ENCODE measurements at places on chromosomes 7 and 10.

DNA sequence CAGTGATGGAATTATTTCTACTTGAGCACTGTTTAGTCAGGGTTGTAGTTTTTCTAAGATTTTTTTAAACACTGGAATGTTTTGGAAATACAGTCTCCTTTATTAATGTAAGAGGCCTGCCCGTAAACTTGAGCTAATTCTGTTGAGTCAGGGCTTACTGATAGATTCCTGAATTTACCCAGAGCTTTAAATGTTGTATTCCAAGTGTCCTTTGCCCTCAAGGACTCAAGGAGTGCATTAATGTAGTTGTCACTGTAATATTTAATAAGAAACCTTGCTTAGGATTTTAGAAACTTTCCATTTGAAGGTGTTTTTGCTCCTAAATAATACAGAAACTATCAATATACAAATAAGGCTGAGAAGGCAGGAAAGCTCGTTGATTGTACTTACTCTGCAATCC, 89.2 kb downstream of the MACC1 start:
- DNase-seq = no peak

DNA sequence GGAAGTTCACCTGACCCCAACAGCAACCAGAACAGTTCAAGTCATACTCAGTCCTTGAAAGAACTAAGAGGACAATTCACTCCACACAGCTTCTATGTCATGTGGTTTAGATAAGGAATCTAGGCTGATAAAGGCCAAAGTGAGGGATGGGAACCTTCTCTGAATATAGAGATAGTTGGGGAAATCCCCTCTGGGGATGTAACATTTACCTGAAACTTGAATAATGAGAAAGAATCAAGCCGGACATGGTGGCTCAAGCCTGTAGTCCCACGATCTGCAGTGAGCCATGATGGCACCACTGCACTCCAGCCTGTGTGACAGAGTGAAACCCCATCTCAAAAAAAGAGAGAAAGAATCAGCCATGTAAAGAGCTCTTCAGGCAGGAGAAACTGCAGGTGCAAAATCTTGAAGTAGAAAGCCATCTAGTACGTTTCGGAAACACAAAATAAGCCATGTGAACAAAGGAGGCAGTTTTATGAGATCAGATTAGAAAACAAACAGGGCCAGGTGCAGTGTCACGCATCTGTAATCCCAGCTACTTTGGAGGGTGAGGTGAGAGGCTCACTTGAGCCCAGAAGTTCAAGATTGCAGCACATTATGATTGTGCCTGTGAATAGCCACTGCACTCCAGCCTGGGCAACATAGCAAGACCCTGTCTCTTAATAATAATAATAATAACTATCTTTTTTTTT, 4.5 kb upstream of the DNMBP start:
- DNase-seq = no peak

GRCh38 chr10:4201866-4202825, 417.1 kb upstream of the KLF6 start:
- no peak for DNase-seq

- DNase-seq = no peak
Measured at GRCh38 chr10:20616918-20617810, 279.9 kb downstream of the NEBL start.

- no peak for DNase-seq
Measured at GRCh38 chr7:17651341-17651740, 289.0 kb downstream of the SNX13 start.

- no peak for DNase-seq
Measured at GRCh38 chr10:120131183-120131582, 238.7 kb downstream of the SEC23IP start.

DNA sequence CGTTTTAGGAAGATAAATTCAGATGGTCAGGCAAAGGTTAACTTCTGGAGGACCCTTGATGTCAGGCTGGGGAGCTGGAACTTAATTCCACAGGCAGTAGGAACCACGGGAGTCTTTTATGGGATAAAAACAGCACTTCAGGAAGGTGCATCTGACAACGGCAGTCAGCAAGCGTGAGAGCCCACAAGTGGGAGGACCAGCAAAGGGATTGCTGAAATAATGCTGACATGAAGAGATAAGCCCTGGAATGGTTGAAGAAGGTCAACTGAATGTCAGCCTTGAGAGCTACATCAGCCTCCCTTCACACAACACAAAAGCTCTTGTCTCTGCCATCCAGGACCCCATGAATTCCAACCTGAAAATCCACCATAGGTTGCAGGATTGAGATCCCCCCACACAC, 138.8 kb downstream of the SORCS1 start:
- no peak for DNase-seq

DNA sequence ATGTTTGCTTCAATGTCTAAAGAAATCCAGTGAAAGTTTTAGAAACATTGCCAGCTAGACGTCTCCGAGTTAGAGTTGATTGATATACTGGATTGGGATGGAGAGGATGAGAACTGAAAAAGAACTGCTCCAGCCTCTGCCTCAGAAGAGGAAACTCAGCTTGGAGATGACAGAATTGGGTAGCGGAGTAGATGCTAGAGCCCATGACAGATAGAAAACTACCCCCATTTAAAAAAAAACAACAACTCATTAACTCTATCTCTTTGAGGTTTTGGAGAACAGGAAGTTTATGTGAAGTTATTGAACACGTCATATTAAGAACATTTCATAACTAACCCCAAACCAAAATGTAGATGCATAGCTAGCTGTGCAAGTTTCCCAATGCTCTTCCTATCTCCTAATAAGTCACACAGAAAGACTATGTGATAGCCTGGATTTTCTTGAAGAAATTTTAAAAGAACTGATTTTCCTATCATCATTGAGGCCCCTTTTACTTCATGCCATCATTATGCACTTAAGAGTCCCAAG, 28.3 kb upstream of the AFAP1L2 start:
- DNase-seq = no peak

GRCh38 chr7:117412390-117412789, 14.9 kb downstream of the ASZ1 start:
- no peak for DNase-seq

DNA sequence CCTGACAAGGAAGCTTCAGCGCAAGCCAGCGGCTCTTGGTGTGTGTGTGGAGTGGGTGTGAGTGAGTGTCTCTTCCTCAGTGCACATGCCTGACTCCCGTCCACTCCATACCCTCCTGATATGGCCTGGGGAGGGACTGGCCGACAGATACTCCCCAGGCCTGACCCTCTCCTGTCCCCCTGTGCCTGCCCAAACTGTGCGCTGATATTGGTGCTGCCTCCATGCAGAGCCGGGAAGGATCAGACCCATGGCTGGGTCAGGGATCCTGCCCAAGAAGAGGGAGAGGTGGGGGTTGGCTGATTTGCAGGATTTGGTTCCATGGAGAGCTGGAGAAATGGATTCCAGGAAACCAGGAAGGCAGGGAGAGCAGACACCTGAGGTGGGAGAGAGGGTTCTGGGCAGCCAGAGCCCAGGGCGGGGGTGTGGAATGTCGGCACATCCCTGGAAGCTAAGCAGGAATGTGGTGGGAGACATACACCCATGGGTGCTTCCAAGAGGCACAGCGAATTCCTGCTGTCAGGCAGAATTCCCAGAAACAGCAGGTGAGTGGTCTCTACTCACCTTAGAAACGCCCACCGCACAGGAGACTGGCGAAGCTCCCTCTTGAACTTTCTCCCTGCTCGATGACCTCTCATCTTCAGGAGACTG, 6.3 kb downstream of the CALML5 start:
- no peak for DNase-seq

DNA sequence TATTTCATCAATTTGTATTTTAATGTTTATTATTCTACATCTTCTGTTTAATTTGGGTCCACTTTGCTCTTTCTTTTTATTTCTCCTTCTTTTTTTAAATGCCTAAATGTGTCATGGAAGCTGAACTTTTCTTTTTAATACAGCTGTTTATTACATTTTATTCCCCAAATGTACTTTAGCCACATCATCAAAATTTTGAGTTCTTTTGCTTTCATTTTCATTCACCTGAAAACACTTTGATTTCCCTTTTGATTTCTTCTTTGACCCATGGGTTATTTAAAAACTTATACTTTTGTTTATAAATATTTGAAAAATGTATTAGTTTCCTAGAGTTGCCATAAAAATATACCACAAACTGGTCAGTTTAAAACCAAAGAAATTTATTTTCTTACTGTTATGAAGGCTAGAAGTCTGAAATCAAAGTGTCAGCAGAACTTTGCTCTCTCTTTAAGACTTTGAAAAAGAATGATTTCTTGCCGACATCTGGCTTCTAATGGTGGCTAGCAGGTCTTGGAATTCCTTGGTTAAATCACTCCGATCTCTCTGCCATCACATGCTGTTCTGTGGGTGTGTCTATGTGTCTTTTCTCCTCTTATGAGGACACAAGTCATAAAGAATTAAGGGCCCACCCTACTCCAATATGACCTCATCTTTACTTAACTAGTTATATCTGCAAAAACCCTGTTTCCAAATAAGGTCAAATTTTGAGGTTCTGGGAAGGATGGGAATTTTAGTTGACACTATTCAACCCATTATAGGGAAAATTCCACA, 225.5 kb downstream of the ANKRD7 start:
- DNase-seq = no peak

DNA sequence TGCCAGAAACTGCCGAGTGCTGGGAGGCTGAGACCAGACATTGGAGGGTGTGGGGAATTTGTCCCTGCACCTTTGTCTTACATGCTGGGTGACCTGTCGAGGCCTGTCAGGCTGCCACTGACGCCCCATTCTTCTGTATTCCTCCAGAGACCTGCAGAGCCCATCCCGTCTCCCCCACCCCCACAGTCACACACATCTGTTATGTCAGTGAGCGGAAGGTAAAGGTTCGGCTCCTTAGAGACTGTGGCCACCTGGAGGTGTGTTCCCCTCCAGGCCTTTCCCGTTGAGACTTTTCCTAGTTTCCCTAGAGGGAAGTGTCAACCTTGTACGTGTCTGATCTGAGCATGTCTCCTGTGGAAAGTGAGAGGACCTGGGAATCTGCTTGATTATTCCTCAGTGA, 84.5 kb downstream of the ATXN7L1 start:
- no peak for DNase-seq

DNA sequence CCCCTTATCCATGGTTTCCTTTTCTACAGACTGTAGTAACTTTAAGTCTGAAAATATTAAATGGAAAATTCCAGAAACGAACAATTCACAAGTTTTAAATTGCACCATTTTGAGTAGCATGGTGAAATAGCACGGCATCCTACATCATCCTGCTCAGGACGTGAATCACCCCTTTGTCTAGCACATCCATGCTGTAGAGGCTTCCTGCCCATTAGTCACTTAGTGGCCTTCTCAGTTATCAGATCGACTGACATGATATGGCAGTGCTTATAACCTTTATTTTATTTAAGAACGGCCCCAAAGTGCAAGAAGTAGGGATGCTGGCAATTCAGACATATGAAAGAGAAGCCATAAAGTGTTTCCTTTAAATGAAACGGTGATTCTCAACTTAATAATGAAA, 82.7 kb downstream of the CPXM2 start:
- no peak for DNase-seq

GRCh38 chr10:12969951-12970350, 31.6 kb downstream of the CCDC3 start:
- no peak for DNase-seq

GRCh38 chr7:16178092-16178491, 243.2 kb downstream of the CRPPA start:
- no peak for DNase-seq

DNA sequence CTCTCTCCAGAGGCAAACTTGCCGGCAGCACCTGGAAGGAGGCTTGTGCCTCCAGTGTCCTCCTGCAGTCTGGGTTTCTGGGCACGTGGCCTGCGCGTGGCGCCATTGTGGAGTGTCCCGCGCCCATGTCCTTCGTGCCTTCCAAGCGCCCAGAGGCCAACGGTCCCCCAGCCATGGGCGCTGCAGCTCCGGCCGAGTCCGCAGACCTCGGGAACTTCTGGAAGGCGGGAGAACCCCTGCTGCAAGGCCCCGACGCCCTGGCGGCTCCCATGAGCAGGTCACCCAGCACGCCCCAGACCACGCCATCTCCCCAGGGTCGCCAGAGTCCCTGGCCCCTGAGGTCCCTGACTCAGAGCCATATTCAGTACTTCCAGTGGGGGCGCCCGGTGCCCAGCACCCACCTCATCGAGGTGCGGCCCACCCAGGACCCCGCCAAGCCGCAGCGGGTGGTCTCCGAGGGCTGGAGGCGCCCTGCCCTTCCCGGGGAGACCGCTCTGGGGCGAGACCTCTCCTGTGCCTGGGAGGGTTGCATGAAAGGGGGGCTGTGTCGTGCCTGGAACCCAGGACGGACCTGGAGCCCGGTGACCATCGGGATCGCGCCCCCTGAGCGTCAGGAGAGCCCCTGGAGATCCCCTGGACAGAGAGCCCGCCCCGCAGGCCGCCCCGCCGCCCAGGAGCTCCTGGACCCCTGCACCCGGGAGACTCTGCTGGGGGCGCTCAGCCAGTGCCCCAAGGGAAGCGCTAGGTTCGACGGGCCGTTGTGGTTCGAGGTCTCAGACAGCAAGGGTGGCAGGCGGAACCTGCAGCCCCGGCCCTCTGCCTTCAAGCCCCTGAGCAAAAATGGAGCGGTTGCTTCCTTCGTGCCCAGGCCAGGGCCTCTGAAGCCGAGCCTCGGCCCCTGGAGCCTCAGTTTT, at the start of gene POM121L12:
POM121L12 (plus strand) TSS at position 135 of the 914 bp plus-strand sequence; CDS start at position 174, 39 bp downstream.
- no peak for DNase-seq

DNA sequence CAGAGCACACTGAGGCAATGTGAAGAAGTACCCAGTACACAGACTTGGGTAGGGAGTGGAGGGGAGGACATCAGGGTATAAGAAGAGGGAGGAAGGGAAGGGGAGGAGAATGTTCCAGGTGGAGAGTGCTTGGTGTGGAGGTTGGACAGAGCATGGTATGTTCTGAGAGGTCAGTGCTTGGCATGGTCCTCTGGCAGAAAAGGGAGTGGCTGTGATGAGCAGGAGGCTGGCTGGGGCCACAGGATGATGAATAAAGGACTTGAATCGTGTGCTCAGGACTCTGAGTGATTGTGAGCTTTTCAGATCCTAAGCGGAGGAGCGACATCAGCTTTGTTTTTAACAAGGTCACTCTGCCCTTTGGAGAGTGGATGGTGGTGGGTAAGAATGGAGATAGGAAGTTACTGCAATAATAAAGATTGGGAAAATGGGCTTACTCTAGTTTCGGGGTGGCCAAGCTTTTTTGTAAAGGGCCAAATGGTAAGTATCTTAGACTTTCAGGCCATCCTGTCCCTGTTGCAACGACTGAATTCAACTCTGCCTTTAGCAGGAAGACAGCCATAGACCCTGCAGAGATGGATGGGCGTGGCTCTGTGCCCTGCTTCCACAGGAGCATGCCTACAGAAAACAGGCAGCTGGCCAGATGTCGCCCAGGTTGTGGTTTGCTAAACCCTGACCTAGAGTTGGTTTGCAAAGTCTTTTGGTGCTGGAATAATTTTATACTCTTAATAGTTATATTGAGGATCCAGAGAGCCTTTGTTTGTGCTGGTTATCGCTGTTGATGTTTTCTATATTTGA, 8.4 kb downstream of the PPP2R2D start:
- DNase-seq = no peak

GRCh38 chr7:129208667-129209066, 16.2 kb upstream of the AHCYL2 start:
- no peak for DNase-seq

GRCh38 chr7:65927489-65928448, 54.2 kb downstream of the GUSB start:
- DNase-seq = no peak

DNA sequence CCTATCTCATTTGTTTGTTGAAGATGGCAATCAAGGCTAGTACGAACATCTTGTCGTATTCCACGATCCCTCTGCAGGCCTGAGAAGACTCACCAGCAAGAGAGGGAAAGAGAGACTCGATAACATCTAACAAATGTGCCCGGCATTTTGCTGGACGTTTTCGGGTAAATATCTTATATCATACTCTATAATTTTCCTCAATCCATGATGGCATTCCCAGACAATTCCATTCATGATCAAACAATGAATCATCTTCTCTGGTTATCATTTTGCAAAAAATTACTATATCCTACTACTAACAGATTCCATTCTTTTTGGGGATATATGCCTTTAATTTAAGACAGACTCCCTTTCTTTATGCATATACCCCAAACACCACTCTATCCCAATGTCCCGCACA, 118.1 kb downstream of the TYW1B start:
- DNase-seq = no peak

Measured in CD4-positive, alpha-beta T cell treated with Interleukin-4 for 4 hours (primary cell).